ENCODE measurements at places on chromosomes 6 and 20. TPM values are rescaled to one million over a fixed set of nuclear protein-coding genes. Genes with fewer than 3 reads are reported as not detected.

- H3K4me1 ChIP-seq: peaks cover 5% of the 10 kb centered on the region
- no peak overlapping the region for H3K4me3 ChIP-seq
- no peaks in the 10 kb centered on the region for H3K27me3 ChIP-seq
Measured at GRCh38 chr6:44311767-44312166, 1.4 kb downstream of the AARS2 start.

DNA sequence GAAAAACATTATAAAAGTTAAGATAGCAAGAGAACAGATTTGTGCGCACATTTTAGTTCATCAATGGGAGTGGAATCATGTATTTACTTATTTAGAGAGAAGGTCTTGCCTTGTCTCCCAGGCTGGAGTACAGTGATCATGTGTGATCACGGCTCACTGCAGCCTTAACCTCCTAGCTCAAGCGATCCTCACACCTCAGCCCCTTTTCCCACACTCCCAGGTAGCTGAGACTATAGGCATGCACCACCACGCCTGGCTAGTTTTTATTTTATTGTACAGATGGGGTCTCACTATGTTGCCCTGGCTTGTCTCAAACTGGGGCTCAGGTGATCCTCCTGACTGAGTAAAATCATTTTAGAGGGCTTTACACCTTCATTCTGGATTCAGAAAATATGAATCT is 72.3 kb upstream of the ADGRF1 start:
- no peaks in the 10 kb centered on the region for H3K4me1 ChIP-seq
- DNase-seq: no peak
- no peak overlapping the region for H3K27ac ChIP-seq
- H3K36me3 ChIP-seq: no peaks in the 10 kb centered on the region
- no peaks in the 10 kb centered on the region for H3K27me3 ChIP-seq
- no peak overlapping the region for H3K4me3 ChIP-seq

GRCh38 chr6:114055763-114056162 is 84.8 kb upstream of the HDAC2 start:
- no peaks in the 10 kb centered on the region for H3K4me1 ChIP-seq
- H3K27ac ChIP-seq: no peak overlapping the region
- H3K27me3 ChIP-seq: no peaks in the 10 kb centered on the region
- no peaks in the 10 kb centered on the region for H3K36me3 ChIP-seq
- DNase-seq: no peak

DNA sequence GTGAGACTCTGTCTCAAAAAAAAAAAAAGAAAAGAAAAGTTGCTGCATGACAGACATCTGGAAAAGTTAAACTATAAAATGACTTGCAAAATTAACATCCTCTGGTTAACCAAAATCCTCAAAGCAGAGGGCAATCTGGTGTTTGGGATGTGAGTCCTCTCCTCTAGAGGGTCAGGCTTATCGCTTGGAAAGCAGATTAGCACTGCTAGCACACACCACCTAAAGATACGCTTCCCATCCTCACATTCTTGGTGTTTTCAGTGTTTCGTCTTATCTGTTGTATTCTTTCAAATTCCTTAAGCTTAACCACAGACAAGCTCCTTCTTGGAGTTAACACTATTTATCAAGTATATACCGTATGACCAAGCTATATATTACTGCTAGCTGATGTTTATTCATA is 198.0 kb downstream of the SOX4 start:
- no peaks in the 10 kb centered on the region for H3K4me1 ChIP-seq
- H3K4me3 ChIP-seq: no peak overlapping the region
- no peaks in the 10 kb centered on the region for H3K36me3 ChIP-seq

DNA sequence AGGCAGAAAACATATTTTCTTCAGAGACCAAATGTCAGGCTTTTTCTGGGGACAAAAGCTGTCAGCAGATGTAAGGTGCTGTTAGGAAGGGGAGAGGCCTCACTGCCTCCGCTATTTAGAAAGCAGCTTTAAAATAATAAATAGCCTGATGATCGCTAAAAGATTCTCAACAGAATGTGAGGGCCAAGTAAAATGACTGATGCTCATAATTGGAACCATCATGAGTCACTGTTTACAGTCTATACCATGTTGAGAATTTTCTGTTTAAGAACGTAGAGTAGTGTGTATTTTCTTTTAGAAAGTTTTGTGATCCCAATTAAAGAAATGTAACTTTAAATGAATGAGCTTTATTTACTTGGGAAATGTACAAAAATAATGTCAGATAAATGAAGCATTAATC is 220.0 kb downstream of the CLIC5 start:
- H3K4me1 ChIP-seq: no peaks in the 10 kb centered on the region
- no peak overlapping the region for H3K4me3 ChIP-seq
- H3K27me3 ChIP-seq: no peaks in the 10 kb centered on the region
- no peak overlapping the region for H3K27ac ChIP-seq
- H3K36me3 ChIP-seq: no peaks in the 10 kb centered on the region

DNA sequence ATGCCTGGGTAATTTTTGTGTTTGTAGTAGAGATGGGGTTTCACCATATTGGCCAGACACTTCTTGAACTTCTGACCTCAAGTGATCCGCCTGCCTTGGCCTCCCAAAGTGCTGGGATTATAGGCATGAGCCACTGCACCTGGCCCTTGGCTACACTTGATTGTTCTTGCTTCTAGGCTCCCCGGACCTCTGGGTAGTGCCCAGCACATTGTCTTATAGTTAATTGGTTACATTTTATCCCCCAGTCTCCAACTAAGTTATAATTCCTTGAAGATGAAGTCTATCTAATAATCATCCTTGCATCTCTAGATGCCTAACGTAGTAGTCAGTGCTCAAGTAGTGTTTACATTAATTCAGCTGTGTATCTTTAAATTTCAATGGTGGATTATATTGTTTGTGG is 11.8 kb downstream of the SMPDL3A start:
- no peak for DNase-seq
- H3K27ac ChIP-seq: no peak overlapping the region
- H3K27me3 ChIP-seq: no peaks in the 10 kb centered on the region
- no peaks in the 10 kb centered on the region for H3K36me3 ChIP-seq

- H3K4me3 ChIP-seq: no peak overlapping the region
- H3K27ac ChIP-seq: peak overlapping the region; percentile 58
- DNase-seq: no peak
- H3K27me3 ChIP-seq: no peaks in the 10 kb centered on the region
- H3K4me1 ChIP-seq: no peaks in the 10 kb centered on the region
Measured at GRCh38 chr6:140537834-140538705, 1163.6 kb upstream of the CITED2 start.

DNA sequence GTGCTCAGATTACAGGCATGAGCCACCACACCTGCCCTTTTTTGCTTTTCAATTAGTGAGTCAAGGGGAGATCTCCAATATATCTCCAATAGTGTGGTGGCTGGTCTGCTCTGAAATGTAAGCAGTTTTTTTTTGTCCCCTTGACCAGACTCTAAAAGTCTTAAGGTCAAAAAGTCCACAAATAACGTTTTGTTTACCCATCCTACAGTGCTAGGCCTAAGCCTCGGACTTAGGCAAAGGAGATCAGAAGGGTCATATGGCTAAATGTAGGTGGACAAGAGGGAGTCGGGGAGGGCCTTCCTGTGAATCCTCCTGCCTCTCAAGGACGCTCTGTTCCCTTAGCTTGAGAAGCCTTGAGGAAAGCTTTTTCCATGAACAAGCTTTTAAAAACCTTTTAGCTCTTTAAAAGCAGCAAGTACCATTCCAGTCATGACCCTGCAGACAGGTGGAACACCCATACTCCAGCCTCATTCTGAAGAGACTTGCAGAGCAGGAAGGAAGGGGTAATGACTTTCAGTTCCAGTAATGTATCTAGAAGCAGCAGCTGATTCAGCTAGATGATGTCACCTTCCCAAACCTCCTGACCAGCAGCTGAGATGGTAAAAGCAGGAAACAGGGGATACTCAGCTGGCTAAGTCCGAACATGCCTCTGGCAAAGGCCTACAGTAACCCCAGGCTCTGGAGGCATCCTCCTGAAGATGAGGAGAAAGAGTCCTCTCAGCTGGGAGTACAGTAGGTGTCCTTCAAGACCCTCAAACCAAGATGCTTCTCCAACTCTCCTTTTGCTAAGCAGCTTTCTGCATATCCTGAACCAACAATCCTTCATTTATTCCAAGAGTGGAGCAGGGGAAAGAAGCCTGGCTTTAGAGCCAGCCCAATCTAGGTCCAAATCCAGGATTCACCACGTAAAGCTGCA is 23.6 kb downstream of the BCL2L1 start:
- peak; percentile 91 for DNase-seq
- peak overlapping the region; percentile 96 for H3K27ac ChIP-seq
- peaks cover 61% of the 10 kb centered on the region for H3K4me1 ChIP-seq
- H3K4me3 ChIP-seq: no peak overlapping the region
- H3K27me3 ChIP-seq: no peaks in the 10 kb centered on the region

- no peak overlapping the region for H3K4me3 ChIP-seq
- H3K27me3 ChIP-seq: no peaks in the 10 kb centered on the region
- no peak overlapping the region for H3K27ac ChIP-seq
- no peaks in the 10 kb centered on the region for H3K36me3 ChIP-seq
Measured at GRCh38 chr20:555976-556385, 12.4 kb upstream of the CSNK2A1 start.

GRCh38 chr6:129623008-129623732 is 86.8 kb downstream of the ARHGAP18 start:
- H3K27me3 ChIP-seq: no peaks in the 10 kb centered on the region
- H3K36me3 ChIP-seq: no peaks in the 10 kb centered on the region
- no peak overlapping the region for H3K27ac ChIP-seq
- H3K4me3 ChIP-seq: no peak overlapping the region
- no peak for DNase-seq
- no peaks in the 10 kb centered on the region for H3K4me1 ChIP-seq

DNA sequence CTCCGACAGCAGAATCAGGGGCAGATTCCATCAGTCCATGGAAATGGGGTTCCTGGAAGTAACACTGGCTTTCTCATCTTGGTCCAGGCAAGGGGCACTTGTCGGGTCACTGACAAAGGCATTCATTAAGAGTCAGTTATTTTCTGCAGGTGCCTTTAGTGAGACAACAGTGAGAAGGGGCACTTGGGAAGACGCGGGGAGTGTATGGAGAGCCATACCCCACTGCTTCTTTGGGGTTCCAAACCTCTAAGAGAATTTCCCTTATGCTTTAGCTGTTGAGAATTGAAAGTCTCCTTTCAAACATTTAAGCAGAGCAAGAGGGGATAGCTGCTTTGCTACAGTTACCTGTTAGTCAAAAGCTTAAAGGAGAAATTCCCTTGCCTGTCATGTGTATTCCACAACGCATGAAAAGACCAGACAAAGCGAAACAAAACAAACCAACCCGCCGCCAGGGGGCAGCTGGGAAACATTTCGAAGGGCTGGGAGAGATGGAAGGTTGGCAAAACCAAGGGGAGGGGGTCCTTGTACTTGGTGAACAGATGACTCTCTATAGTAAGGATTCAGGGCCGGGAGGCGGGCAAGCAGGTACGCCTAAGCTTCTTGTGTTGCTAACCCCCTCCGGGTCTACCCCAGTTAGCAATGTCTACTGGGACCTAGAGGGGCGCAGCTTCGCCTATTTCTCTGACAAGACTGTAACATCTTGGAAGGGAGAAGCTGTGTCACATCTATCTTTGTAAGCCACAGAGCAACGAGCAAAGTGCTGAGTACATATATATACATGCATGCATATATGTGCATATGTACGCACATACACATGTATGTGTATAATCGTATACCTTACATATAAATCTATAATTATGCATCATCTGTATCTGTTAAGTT is 474.9 kb upstream of the AGPAT4 start:
- H3K4me3 ChIP-seq: no peak overlapping the region
- H3K27me3 ChIP-seq: no peaks in the 10 kb centered on the region
- H3K36me3 ChIP-seq: no peaks in the 10 kb centered on the region
- no peak for DNase-seq
- H3K27ac ChIP-seq: no peak overlapping the region
- no peaks in the 10 kb centered on the region for H3K4me1 ChIP-seq

DNA sequence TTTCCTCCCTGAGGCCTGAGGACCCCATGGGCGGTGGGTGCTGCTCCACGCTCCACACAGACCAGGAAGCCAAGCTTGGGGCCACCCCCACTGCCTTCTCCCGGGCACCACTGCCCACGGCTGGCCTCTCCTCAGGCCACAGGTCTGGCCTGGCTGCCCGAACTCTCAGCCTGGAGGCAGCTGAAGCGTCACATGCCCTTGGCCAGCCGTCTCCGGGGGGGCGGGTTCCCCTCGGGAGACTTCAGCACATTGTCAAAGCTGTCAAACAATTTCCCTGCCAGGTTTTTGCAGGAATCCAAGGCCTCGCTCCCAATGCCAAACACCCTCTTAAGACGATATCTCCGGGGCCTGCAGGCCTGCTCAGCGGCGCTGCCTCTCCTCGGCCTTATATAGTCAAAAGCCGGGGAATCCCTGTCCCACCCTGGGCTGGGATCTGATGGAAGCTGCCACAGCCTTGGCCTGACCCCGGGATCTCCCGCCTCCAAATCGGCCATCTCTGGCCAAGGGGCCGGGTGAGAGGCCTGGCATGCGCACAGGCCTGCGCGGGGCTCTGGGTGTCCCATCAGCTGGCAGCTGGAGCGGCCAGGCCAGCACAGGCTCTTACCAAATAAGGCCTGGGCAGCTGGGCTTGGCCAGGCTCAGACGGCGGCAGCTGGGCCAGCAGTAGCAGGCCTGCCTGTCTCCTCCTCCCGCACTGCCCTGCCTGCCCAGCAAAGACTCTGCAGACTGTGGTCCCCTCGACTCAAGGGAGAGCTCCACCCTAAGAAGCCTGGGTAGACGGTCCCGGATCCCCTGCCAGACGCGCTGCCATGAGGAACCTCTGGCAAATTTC is 49.7 kb downstream of the RBM38 start:
- H3K27me3 ChIP-seq: no peaks in the 10 kb centered on the region
- H3K27ac ChIP-seq: peak overlapping the region; percentile 93
- H3K4me3 ChIP-seq: no peak overlapping the region
- no peaks in the 10 kb centered on the region for H3K36me3 ChIP-seq

DNA sequence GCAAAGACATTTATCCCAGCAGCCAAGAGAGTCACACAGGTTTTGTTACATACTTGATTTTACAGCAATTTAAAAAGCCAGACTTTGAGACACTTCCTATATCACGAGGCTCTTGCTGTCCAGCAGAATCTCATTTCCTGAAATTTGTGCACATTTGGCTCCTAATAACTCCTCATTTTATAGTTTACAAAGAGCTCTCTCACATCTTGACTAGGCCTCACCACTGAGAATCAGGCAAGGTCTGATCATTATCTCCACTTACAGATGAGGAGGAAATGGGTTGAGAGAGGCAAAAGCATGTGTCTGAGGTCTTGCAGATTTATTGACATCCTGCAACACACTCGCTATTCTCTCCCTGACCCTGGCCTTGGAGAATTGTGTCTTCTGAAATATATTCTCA is 426.8 kb downstream of the MAFB start:
- no peaks in the 10 kb centered on the region for H3K27me3 ChIP-seq
- H3K4me1 ChIP-seq: no peaks in the 10 kb centered on the region
- H3K27ac ChIP-seq: no peak overlapping the region
- H3K4me3 ChIP-seq: no peak overlapping the region
- no peaks in the 10 kb centered on the region for H3K36me3 ChIP-seq

- no peaks in the 10 kb centered on the region for H3K27me3 ChIP-seq
- peak overlapping the region; percentile 87 for H3K4me3 ChIP-seq
- H3K27ac ChIP-seq: no peak overlapping the region
- H3K4me1 ChIP-seq: peaks cover 8% of the 10 kb centered on the region
Measured at GRCh38 chr20:6770786-6771100, 3.3 kb downstream of the BMP2 start.

The DPPA5 gene
- not detected for total RNA-seq

The LPA gene
- not detected for total RNA-seq

The TMEM244 gene
- total RNA-seq: not detected

The PPP1R10 gene
- 52.6 TPM for total RNA-seq

The CCN2 gene
- total RNA-seq: 916 TPM

The CCN6 gene
- total RNA-seq: not detected

The ASCC3 gene
- total RNA-seq: 12.7 TPM

The PDCD2 gene
- 263 TPM for total RNA-seq

Data from ascending aorta (tissue), 2 donors.